ENCODE measurements at places on chromosomes 13 and 19.
A peak's percentile ranks its signal among the peaks of the same experiment; 100 is the strongest.

- DNase-seq, result no peak
Measured at GRCh38 chr13:50645092-50645491, 198.4 kb downstream of the DLEU7 start.

DNA sequence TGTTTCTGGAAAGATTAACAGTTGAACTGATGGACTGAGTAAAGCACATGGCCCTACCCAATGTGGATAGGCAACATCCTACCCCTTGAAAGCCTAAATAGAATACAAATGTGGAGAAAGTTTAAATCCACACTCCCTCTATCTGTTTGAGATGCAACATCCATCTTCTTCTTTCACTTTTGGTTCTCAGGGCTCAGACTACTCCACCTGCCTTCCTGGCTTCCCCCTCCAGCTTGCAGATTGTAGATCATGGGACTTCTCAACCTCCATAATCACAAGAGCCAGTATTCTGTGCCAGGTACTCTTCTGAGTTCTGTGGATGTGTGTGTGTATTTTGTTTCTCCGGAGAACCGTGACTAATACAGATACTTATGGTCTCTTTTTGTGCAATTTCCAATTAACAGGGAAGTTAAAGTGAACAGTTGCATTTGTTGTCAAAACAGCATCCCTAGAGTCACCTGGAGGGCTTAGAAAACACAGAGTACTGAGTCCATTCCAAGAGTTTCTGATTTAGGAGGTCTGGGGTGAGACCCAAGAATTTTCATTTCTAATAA lies 590.3 kb upstream of the MIR17HG start:
- DNase-seq, result no peak

DNA sequence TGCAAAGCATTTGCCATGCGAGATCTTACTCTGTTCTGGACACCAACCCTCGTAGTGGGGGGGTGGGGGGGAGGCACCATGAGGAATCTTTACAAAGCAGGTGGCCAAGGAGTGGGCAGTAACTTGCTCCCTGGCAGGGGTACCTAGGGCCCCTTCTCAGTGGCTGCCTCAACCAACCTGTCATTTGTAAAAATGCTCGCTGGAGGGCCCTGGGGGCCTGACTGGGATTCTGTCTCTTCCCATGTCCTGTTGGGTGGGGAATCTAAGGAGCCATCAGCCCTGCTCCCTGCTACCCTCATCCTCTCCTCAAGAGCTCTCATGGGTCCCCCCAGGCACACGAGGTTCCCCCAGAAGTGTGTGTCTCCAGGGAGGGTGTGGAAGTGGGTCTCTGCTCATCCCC lies 1.5 kb downstream of the KCNN1 start:
- no peak for DNase-seq

DNA sequence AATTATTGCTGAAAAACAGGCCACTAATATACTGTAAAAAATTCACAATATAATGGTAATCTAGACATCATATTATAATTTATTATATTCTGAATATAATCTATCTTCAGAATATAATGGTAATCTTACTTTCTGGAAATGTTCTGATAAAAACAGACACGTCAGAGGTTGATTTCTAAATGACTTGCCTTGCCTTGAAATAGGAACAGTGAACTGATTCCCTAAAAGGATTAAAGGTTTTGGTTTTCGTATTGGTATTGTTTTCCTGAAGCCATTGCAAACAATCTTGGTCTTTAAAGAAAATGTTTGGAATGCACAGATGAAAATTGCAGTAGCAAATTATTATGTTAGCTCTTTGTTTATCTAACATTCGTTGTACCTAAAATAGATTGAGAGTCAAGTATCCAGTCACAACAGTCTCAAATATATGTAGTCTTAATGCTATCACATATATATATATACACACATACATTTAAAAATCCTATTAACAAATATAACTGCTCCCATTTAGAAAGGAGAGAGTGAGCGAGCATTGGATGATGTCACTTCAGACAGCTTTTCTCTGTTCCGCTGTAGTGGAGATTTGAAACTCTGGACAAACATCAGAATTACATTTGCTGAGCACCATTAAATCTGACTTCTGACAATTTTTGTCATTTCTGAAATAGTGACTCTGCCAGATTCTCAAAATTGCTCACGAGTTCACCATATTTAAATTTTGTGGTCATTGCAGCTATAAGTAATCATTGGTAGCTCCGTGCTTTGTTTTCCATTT lies 1.7 kb downstream of the ITM2B start:
- DNase-seq, result no peak

DNA sequence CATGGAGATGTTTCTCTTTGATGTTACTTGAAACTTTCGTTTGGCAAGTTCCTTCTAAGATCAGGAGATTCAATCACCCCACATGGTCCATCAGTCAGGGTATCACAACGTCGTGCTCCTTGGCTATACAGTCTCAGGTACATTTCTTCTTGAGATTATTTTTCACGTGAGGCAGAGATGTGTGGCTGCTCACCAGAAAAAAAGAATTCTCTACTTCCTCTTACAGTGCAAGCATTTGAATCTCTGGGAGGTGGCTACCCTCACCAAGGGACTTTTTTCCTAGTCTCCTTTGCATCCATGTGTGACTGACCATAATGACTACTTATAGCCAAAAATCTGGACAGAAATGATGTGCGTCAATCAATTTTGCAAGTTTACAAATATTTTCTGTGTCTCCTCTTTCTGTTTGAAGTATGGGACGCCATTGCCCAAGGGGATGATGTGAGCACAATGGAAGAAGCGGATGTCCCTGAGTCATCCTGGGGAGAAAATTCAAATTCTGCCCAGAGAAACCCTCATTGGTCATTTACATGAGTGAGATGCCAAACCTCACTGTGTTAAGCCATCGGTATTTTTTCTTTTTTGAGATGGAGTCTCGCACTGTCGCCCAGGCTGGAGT lies 8.6 kb upstream of the LAIR2 start:
- DNase-seq, result no peak

- no peak for DNase-seq
Measured at GRCh38 chr13:109271061-109271460, 515.3 kb downstream of the IRS2 start.

- DNase-seq, result no peak
Measured at GRCh38 chr19:51458051-51458645, at the start of gene SIGLEC8. Gene SIGLEC8 (minus strand): TSS chr19:51458454. CDS start chr19:51458387, 67 bp downstream.

- DNase-seq, result no peak
Measured at GRCh38 chr19:784541-784940, 12.7 kb upstream of the PTBP1 start.

DNA sequence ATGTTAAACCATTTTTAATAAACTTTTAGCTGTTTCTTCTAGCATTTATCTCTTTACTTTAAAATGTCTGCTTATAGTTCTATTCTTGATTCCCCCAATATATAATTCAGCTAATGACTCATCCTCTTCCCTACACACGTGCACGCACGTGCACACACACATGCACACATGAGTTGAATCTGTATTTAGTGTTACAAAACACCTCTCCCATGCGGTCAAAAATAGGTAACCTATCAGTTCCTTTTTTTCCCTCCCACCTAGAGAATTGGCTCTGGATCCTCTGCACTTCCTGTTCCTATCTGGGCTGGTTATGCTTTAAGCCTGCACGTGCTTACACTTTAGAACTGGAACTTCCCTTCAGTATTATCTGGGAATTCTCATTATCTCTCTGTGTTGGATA lies 144.1 kb downstream of the PAN3 start:
- DNase-seq, result no peak

DNA sequence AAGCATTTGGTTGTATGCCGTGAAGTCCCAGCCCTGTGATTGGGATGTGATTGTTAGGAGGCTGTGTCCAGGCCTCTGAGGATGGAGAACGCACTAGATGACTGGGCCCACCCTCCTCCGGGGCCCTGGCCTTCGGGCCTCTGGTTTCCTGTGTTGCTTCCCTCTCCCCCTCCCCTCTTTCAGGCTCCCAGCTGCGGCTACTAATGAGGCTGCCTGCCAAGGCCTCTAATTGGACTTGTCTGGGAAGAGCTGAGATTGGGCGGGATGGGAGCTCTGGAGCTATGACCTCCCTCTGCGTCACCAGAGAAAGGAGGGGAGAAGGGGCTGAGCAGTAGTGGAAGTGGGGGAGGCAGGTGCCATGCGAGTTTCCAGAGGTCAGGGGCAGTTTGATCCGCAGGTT lies 9.9 kb downstream of the PTH2 start:
- DNase-seq, result no peak

DNA sequence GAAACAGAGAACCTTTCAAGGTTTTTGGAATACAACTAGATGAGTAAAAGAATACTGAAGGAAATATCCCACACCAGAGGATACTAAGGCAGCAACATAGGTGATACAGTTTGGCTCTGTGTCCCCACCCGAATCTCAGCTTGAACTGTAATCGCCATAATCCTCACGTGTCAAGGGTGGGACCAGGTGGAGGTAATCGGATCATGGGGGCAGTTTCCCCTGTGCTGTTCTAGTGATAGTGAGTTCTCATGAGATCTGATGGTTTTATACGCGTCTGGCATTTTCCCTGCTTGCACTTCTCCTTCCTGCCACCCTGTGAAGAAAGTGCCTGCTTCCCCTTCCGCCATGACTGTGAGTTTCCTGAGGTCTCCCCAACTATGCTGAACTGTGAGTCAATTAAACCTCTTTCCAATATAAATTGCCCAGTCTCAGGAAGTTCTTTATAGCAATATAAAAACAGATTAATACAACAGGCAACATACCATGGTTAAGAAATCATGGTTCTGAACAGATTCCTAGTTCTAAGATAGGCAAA lies 97.0 kb downstream of the ABCC4 start:
- DNase-seq, result no peak

DNA sequence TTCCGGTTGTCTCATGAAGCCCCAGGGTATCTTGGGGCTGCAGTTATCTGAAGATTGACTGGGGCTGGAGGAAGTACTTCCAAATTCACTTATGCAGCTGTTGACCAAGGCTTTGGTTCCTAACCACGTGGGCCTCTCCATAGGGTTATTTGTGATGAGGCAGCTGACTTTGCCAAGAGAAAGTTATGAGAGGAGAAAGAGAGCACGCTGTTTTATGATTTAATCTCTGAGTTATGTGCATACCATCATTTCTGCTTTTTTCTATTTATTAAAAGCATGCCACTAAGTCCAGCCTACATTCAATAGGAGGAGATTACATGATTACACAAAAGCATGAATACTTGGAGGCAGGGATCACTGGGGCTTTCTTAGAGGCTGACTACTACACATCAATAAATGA lies 215.5 kb downstream of the NHLRC3 start:
- no peak for DNase-seq

GRCh38 chr19:48501494-48502349 lies 9.9 kb downstream of the LMTK3 start:
- DNase-seq, result no peak

DNA sequence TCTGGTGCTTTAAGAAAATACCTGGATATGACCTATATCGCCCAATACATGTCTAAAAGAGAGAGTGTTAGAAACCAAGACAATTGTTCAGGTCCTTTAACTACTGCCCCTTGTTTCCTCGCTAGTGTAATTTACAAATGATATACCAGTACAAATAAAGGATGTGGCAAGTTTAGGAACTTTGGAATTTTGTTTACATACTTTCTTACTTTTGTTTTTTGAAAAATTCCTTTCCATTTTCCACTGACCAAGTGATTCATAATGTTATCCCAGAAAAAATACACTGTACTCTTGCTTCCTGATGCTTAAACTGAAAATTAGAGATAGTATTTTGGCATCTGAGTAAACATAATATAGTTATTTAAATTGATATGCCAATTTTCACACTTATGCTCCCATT lies 96.8 kb upstream of the CSNK1A1L start:
- no peak for DNase-seq

- DNase-seq, result no peak
Measured at GRCh38 chr13:43122791-43123190, 99.4 kb downstream of the DNAJC15 start.

DNA sequence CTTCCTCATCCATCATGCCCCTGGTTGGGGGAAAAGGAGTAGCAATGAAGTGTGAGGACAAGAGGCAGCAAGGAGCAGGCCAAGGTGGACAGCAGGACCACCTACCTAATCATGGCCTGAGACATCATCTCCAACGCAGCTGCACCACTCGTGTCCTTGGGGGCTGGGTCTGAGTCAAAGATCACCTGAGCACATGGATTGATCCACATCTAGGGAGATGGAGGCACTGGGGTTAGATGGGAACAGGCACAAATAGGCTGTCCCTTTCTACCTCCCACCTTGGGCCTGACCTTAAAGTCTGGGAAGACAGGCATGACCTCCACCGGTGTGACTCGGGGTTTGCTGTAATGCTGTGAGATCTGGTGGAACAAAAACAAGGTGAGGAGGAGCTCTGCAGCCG lies 2.2 kb downstream of the PAF1 start:
- no peak for DNase-seq

DNA sequence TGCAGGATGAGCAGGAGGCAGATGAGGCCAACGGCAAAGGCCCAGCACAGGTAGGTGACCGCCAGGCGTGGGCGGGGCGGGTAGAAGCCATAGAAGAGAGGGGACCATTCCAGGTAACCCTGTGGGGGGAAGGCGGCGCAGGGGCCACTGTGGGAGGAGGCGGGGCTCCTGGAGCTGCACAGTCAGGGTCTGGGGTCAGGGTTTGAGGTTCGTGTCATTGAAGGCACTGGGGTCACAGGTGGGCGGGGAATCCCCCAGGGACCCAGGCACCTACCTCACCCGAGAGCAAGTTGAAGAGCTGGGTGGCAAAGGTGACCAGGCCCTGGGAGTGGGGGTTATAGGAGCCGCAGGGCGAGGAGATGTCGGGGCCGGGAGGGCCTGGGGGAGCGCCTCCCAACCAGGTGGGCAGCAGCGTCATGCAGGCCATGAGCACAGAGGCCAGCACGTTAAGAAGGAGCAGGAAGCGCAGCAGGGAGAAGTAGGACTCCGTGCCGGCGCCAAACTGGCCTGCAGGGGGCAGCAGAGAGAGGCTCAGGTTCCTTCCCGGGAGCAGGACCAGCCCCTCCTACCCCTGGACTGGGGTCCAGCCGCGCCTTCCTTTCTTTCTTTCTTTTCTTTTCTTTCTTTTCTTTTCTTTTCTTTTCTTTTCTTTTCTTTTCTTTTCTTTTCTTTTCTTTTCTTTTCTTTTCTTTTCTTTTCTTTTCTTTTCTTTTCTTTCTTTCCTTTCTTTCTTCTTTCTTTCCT lies 4.6 kb downstream of the TMC4 start:
- peak; percentile 84 for DNase-seq

GRCh38 chr19:11286312-11286974 lies 9.5 kb upstream of the TSPAN16 start:
- no peak for DNase-seq

DNA sequence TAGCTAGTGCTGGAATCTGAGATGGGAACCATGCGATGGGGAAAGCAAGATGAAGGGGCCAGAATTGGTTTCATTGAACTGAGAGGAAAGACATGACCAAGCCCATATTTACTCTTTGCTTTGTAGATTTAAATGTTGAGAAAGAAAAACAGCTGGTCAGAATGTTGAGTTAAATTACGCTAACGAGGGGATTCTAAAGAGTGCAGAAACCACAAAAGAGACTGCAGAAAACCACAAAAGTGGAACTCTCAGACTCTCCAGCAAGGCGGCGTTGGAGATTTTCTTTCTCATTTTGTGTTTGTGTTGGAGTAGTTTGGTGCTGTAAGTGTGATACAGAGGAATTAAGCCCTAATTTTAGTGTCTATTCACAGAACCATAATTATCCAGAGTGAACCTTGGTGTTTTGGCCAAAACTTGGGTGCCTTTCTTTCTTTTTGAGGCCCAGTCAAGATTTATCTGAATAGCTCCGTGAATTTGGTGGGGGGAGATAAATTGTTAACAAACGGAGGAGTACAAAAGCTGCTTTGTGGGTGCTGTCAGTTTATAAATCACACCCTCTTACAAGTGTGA lies 26.3 kb downstream of the SAE1 start:
- no peak for DNase-seq

- no peak for DNase-seq
Measured at GRCh38 chr13:27079421-27079958, 92.1 kb downstream of the USP12 start.

All from memory B cell (primary cell).